A549 treated with RU486 at 1 μM for 4 hours (cell line): ENCODE measurements at places on chromosomes 7 and 10. TPM values are rescaled to one million over a fixed set of nuclear protein-coding genes. Genes with fewer than 3 reads are reported as not detected.

Gene CYP3A7
- not detected in 5 replicates for total RNA-seq

Gene TRPV5
- not detected in 5 replicates for total RNA-seq

Gene HOGA1
- total RNA-seq, result 0.83 to 1.7 TPM (median 0.93 TPM) in 5 replicates

Gene CTTNBP2
- total RNA-seq, result 0.12 to 0.32 TPM (median 0.15 TPM) in 5 replicates

Gene GFRA1
- 8.6 to 11.3 TPM (median 9.3 TPM) in 5 replicates for total RNA-seq

Gene ANKRD61
- 0.50 to 0.69 TPM (median 0.54 TPM) in 5 replicates for total RNA-seq
